Left lung (tissue), 14 donors: ENCODE measurements at places on chromosomes 2 and 18. TPM values are rescaled to one million over a fixed set of nuclear protein-coding genes. Genes with fewer than 3 reads are reported as not detected.

DNA sequence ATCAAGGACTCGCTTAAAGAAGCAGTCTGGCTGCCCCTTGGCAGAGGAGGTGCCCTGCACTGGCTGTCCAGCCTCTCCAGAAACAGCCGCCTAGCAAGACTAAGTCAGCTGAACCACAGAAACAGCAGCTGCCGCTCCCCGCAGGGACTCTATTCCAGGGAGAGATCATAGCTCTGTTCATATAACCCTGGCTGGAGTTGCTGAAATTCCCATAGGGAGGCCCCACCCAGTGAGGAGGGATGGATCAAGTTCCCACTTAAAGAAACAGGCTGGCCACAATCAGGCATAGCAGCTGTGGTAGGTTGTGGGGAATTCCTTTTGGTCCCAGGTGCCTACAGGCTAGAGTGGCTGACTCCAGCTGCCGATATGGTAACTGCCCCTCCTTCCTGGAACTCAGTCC is 74.2 kb upstream of the MC4R start:
- H3K27ac ChIP-seq: no peak overlapping the region
- no peak overlapping the region for H3K4me3 ChIP-seq
- no peaks in the 10 kb centered on the region for H3K27me3 ChIP-seq
- no peaks in the 10 kb centered on the region for H3K4me1 ChIP-seq

Gene ACOXL
- 30.3 TPM for total RNA-seq

- H3K4me1 ChIP-seq: peaks cover 2% of the 10 kb centered on the region
- no peaks in the 10 kb centered on the region for H3K36me3 ChIP-seq
- no peak within 1 kb of the TSS for H3K4me3 ChIP-seq
- H3K27me3 ChIP-seq: peaks cover 17% of the 10 kb centered on the region
- no peak for DNase-seq
- H3K27ac ChIP-seq: no peak within 1 kb of the TSS
Observed at GRCh38 chr2:237566401-237567235, at the start of gene PRLH. PRLH (plus strand) TSS chr2:237566574; CDS start chr2:237566574, 0 bp downstream.

GRCh38 chr2:44700824-44701223 is 240.7 kb upstream of the SIX3 start:
- H3K4me3 ChIP-seq: no peak overlapping the region
- H3K36me3 ChIP-seq: no peaks in the 10 kb centered on the region
- no peak for DNase-seq

GRCh38 chr2:74419345-74419744 is 2.1 kb downstream of the C2orf81 start:
- no peak for DNase-seq
- peaks cover 4% of the 10 kb centered on the region for H3K4me1 ChIP-seq
- H3K4me3 ChIP-seq: no peak overlapping the region
- H3K36me3 ChIP-seq: no peaks in the 10 kb centered on the region
- peaks cover 26% of the 10 kb centered on the region for H3K27me3 ChIP-seq

DNA sequence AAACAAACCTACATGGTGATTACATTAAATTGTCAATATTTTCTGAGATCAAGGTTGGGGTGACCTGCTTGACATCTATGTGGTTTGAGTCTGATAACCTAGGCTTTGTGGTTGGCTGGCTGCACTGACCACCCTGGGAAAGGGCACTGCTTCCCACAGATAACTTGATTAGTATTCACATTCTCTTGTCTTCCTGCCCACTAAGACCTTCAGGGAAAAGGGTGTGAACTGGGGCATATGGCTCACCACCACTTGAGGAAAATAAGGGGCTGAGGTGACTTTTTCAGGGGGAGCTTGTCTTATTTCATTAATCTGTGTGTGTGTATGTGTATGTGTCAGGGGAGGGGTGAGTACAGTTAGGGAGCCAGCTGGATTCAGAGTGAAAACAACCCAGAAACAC is 1.5 kb downstream of the SMYD1 start:
- H3K36me3 ChIP-seq: no peaks in the 10 kb centered on the region
- no peaks in the 10 kb centered on the region for H3K27me3 ChIP-seq
- H3K27ac ChIP-seq: no peak overlapping the region
- no peak for DNase-seq
- no peaks in the 10 kb centered on the region for H3K4me1 ChIP-seq

Gene CIDEA
- total RNA-seq: not detected

Gene CCDC68
- total RNA-seq: 13.8 TPM

Gene MAP3K19
- not detected for total RNA-seq

Gene RGPD3
- total RNA-seq: not detected

Gene CMPK2
- 20.2 TPM for total RNA-seq

DNA sequence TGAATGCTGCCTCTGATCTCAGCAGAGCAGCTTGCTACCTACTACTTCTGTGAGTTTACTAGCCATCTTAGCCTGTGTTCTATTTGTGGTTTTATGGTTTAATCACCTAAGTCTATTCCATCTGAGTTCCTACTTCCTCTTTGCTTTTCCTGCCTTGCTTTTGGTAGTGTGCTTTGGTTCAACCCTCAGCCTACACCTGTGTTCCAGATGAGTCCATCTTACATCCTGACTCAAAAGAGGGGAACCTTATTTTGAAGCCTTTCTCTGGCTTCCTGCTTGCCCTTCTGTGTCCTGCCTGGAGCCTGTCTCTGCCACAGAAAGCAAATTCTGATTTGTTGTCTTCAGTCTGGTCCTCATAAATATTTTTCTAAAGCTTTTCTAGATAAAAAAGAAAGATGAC is 530.3 kb upstream of the MEX3C start:
- no peak overlapping the region for H3K4me3 ChIP-seq
- no peaks in the 10 kb centered on the region for H3K4me1 ChIP-seq
- H3K36me3 ChIP-seq: no peaks in the 10 kb centered on the region
- no peak overlapping the region for H3K27ac ChIP-seq
- H3K27me3 ChIP-seq: no peaks in the 10 kb centered on the region

DNA sequence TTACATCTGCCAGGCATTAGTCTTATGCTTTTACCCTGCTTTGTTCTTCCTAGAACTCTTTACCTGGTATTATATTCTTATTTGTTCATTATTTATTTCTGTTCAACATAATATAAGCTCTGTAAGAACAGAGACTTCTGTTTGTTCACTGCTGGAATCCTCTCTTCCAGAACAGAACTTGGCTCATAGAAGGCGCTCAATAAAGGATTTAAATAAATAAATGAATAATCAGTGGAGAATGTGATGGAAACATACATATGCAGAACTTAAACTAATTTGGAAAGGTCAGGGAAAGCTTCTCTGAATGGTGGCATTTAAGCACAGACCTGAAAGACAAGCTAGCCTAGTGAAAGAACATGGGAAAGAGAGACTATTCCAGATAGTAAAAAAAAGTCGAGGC is 24.3 kb downstream of the NCKAP1 start:
- no peak overlapping the region for H3K27ac ChIP-seq
- H3K4me3 ChIP-seq: no peak overlapping the region
- no peaks in the 10 kb centered on the region for H3K27me3 ChIP-seq
- no peak for DNase-seq
- no peaks in the 10 kb centered on the region for H3K36me3 ChIP-seq

Gene THSD7B
- total RNA-seq: 0.13 TPM

DNA sequence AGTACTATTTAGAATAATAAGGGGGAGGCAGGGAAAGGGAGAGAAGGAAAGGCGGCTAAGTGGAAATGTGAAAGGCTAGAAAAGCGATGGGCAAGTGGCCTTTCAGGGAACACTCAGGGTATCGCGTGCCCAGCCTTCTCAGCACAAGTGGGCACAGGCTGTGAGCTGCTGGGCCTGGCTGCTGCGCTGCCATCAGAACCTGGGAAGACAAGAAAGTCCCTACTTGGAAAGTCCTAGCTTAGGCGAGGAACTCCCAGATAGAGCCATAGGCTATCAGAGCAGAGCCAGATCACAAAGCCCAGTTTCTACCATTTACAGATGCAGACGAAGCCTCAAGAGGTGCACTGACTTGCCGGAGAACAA is 9.8 kb upstream of the FZD7 start:
- no peak for DNase-seq
- H3K27me3 ChIP-seq: no peaks in the 10 kb centered on the region
- no peaks in the 10 kb centered on the region for H3K36me3 ChIP-seq
- no peak overlapping the region for H3K27ac ChIP-seq
- H3K4me3 ChIP-seq: no peak overlapping the region
- H3K4me1 ChIP-seq: peaks cover 3% of the 10 kb centered on the region

GRCh38 chr2:228731517-228731916 is 539.6 kb downstream of the PID1 start:
- H3K36me3 ChIP-seq: no peaks in the 10 kb centered on the region
- no peaks in the 10 kb centered on the region for H3K4me1 ChIP-seq
- H3K4me3 ChIP-seq: no peak overlapping the region

Gene ZSWIM2
- total RNA-seq: not detected

- no peak overlapping the region for H3K4me3 ChIP-seq
- no peaks in the 10 kb centered on the region for H3K27me3 ChIP-seq
- H3K36me3 ChIP-seq: no peaks in the 10 kb centered on the region
Observed at GRCh38 chr2:195907474-195907873, 161.2 kb downstream of the DNAH7 start.

DNA sequence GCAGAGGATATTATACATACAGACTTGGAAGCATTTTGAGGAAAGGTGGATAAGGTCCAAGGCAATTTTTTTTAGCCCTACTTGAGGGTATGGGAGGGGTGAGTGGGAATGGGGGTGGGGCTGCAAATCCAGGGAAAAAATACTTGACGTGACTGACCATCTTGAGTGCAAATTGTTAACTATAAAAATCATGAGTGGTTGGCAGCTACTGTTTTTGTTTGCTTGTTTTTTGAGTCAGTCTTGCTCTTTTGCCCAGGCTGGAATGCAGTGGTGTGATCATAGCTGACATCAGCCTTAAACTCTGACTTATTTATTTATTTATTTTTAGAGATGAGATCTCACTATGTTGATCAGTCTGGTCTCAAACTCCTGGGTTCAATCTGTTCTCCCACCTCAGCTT is 458.8 kb downstream of the PIK3C3 start:
- H3K36me3 ChIP-seq: no peaks in the 10 kb centered on the region
- H3K27ac ChIP-seq: no peak overlapping the region
- H3K4me3 ChIP-seq: no peak overlapping the region
- H3K27me3 ChIP-seq: no peaks in the 10 kb centered on the region
- no peaks in the 10 kb centered on the region for H3K4me1 ChIP-seq

- no peak overlapping the region for H3K27ac ChIP-seq
- H3K4me1 ChIP-seq: no peaks in the 10 kb centered on the region
- no peaks in the 10 kb centered on the region for H3K27me3 ChIP-seq
- DNase-seq: no peak
Observed at GRCh38 chr2:170339322-170339721, 161.4 kb downstream of the MYO3B start.

Gene MSGN1
- total RNA-seq: not detected

Gene SS18
- 58.5 TPM for total RNA-seq

- H3K27me3 ChIP-seq: no peaks in the 10 kb centered on the region
- no peaks in the 10 kb centered on the region for H3K36me3 ChIP-seq
- H3K27ac ChIP-seq: no peak overlapping the region
- DNase-seq: no peak
- H3K4me1 ChIP-seq: peaks cover 3% of the 10 kb centered on the region
- no peak overlapping the region for H3K4me3 ChIP-seq
Observed at GRCh38 chr2:71001592-71001927, 6.9 kb upstream of the TEX261 start.

Gene G6PC2
- total RNA-seq: not detected

DNA sequence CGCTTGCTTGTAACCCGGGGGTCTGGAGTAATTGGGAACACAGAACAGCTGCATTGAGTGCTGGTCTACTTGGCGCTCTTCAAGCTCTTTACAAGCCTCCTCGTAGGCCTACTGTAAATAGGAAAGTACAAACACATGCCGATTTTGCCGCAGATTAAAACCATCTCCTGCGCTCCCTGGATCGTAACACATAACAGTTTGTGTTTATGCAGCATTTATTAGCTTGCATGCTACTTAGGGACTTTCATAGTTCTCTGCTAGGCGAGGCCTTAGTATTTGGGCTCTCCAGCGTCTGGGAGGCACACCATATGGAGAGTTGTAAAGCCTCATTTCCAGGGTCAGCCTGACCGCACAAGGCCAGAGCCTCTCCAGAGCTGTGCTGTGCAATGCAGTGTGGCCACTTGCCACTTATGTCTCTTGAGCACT is 84.0 kb upstream of the HAAO start:
- no peaks in the 10 kb centered on the region for H3K36me3 ChIP-seq
- no peaks in the 10 kb centered on the region for H3K27me3 ChIP-seq
- DNase-seq: peak; percentile 65
- peaks cover 11% of the 10 kb centered on the region for H3K4me1 ChIP-seq
- no peak overlapping the region for H3K4me3 ChIP-seq

GRCh38 chr2:181910028-181910831 is 18.7 kb downstream of the ITPRID2 start:
- peak overlapping the region; percentile 15 for H3K27ac ChIP-seq
- DNase-seq: no peak
- no peaks in the 10 kb centered on the region for H3K27me3 ChIP-seq
- H3K4me1 ChIP-seq: peaks cover 11% of the 10 kb centered on the region
- peaks cover 46% of the 10 kb centered on the region for H3K36me3 ChIP-seq
- no peak overlapping the region for H3K4me3 ChIP-seq

DNA sequence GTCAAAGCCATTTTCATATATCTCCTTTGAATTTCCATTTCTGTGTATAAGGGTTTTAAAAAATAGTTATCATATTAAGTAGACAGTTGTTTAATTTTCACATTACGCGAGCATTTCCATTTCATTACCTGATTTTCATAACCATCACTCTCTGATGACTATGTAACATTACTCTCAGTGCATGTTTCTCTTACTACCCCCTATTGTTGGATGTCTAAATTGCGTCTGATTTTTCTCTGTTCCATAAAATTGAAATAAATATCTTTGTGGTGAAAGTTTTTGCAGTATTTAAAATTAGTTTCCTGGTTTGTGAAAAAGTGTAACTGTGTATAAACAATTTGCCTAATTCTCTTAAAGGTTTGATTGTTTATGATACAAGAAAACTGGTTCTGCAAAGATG is 123.8 kb downstream of the MYO1B start:
- H3K27me3 ChIP-seq: no peaks in the 10 kb centered on the region
- H3K36me3 ChIP-seq: peaks cover 12% of the 10 kb centered on the region
- DNase-seq: no peak
- no peaks in the 10 kb centered on the region for H3K4me1 ChIP-seq
- H3K4me3 ChIP-seq: no peak overlapping the region

Gene LRPPRC
- total RNA-seq: 80.1 TPM

Gene LINC00305
- total RNA-seq: not detected

- peak; percentile 33 for DNase-seq
- no peaks in the 10 kb centered on the region for H3K4me1 ChIP-seq
- no peaks in the 10 kb centered on the region for H3K36me3 ChIP-seq
Observed at GRCh38 chr2:190119257-190119656, 56.7 kb upstream of the MSTN start.

DNA sequence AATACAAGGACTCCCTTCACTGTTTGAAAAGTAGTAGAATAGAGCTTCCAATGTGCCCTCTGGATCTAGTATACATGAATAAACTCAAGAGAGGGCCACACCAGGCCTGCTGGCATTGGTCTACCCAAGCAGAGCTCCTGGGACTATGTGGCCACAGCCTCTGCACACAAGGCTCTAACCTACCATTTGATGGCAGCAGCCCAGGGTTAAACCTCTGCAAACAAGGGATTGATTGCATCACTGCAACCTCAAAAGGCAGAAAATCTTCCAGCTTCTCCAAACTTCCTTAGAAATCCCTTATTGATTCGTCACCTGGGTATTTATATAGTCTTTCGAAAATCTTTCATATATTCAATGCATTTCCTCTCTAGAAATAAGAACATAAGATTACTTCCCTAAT is 147.6 kb upstream of the SETBP1 start:
- H3K27ac ChIP-seq: no peak overlapping the region
- no peak overlapping the region for H3K4me3 ChIP-seq
- H3K36me3 ChIP-seq: no peaks in the 10 kb centered on the region
- no peaks in the 10 kb centered on the region for H3K4me1 ChIP-seq
